GM13976 (cell line): ENCODE measurements at places on chromosomes 7 and 10.

- no peak for DNase-seq
Observed at GRCh38 chr7:67764289-67764688, 767.7 kb downstream of the TYW1 start.

DNA sequence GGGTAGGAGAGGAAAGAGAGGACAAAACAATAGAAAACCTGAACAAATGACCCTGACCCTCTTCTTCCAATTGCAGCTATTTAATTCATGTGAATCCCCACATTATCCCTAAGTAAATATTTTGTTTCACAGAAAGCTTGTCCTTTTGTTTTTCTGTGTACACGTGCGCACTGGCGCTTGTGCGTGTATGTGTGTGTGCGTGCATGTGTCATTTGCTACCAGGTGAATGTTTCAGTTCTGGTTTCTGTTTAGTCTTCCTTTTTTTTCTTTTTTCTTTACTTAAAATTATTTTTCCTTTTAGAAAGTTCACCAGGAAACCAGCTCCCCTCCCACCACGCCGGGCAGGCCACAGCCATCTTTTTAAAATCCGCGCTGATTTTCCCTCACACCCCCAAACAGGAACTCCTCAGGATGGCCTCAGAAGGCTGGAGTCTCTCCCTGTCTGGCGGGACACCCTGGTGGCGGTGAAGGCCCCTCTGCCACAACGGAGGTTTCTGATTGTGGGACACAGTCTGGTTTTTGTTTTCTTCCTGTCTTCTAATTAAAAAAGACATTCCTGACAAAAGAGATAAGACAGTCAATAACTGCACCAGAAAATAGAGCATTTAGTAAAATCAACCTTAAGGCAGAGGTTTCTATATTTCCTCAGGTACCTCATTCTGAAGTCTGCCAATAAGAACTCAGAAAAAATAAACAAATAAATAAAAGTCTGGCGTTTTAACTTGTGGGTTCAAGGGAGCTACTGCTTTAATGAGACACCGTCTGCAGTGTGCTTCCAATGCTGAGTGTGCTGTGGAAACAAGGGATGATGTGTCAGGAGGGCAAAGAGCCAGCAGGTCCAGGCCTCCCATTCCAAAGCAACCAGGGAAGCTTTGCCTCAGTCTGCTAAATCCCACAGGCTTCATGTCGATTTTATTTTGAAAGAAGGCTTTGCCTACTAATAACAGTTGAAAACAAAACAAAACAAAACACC, 17.4 kb downstream of the IRF5 start:
- DNase-seq, result no peak

DNA sequence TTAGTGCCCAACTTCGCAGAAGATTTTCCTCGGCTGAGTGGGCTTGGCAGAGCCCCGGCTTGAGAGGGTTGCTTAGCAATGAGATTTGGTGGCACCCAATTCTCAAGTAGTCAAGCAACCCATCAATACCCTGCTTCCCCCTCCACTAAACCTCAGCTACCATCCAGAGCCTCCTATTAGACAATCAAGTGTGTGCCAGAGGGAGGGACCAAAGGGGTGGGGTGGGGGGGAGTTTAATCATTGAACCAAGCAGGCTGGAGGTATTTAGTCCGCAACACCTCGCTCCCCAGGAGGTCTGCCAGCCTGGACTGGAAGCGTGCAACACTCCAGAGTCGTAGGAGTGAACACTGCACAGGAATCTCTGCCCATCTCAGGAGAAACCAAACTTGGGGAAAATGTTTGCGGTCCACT, at the start of gene HKDC1:
Gene HKDC1, plus strand, starts transcription at position 292 of the 411 bp plus-strand sequence. Its CDS starts 104 bp downstream, at position 396.
- no peak for DNase-seq

DNA sequence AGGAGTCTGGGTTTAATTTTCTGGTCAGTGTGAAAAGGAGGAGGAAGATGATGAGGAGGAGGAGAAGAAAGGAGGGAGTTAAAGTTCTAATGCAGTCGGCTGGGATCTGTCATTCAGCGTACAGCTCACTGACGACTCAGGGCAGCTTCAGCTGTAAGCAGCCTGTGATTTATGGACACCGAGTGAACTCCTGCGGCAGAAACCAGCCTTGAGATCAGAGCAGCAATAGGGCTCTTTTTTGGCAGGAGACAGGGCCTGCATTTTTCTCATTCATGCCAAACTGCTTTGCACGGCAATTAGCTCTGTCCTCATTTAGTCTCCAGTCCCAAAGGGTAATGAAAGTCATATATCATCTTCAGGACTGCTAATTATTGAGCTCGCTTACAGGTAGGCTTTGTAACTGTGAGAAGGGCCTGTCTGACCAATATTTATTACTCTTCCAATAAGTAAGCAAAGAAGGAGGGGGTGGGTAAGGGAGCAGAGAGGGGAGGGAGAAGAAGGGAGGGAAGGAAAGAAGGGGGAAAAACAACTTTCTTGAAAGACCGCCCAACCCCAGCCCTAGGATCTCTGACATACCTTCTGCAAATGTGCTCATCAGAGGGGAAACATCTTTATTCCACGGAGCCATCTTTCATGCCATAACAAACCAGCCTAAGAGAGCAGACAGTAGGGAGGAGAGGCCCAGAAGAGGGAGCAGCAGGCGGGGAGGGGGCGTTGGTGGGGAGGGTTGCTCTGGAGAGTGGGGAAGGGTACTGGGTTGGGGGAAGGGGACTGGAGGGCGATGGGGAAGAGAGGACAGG, 48.1 kb upstream of the COMTD1 start:
- DNase-seq, result no peak

DNA sequence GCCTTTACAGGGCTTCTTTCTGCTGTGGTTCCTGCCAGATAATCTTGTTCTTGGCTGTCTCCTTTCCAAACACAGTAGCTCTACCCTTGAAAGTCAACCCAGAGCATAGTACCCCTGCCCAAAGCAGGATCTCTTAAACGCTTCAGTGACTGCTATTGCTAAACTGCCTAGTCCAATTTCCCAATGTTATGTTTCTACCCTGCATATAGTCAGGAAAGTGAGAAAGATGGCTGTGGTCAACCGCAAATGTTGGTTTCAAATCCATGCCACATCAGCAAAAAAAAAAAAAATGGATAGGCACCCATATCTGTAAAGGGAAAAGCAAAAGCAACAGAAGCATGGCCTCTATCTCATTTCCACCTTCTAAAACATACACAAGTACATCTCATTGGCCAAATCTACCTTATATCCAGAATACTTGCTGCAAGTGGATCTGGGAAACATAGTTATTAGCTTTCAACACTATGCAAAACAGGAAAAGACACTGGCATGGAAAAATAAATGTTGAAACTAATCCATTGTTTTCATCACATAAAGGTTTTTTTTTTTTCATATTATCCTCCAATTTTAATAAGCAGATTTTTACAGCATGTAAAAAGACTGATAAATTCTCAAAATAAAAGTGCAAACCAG, 59.8 kb downstream of the DNAJC1 start:
- no peak for DNase-seq
